ENCODE measurements at places on chromosomes 7 and 10. TPM values are rescaled to one million over a fixed set of nuclear protein-coding genes. Genes with fewer than 3 reads are reported as not detected.

- no peak for DNase-seq
Measured at GRCh38 chr7:124059375-124059774, 26.5 kb upstream of the TMEM229A start.

DNA sequence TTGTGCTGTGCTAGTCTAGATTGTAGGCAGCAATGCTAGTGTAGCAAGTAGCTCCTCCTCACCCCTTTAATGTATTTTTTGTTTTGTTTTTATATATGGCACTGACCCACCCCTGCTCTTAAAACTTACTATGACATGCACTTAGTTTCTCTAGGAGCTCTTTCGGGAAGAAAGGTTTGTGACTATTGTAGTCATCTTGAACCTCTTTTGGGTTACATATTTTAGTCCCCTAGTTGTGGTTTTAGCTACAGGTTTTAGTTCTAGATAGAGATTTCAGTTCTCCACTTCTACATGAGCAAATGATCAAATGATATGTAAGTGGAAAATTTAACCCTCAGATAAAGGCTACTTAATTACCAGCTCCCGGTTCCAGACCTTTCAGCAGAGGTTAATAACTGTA is 14.9 kb downstream of the MINPP1 start:
- no peak for DNase-seq

DNA sequence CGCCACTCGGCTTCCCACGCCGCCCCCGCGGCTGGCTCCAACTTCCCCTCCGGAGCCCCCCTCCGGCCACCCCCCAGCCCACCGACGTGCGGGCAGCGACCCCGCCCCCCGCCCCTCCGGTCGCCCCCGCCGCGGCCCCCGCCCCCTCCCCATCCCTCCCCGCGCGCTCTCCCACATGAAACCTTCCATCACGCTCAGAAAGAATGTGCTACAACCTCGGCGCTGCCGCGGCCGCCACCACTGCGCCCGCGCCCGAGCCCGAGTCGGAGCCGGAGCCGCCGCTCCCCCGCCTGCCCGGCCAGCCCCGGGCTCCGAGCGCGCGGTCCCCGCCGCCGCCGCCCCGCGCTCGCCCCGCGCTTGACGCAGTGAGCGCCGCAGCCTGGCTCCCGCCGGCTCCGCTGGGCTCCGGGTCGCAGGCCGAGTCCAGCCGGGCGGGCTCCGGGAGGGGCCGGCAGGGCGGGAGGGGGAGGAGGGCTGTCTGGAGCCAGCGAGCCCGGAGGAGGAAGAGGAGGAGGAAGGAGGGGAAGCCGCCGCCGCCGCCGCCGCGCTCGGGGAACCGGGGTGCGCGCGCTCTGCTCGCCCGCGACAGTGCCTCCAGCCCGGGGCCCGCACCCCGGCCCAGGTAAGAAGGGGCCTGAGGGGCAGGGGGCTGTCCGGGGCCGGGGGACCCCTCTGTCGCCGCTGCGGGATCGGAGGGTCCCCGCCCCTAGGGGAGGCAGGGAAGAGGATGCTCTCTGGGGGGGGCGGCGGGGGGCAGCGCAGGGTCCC is 4.3 kb upstream of the ELFN1 start:
- no peak for DNase-seq

Gene FKBP6
- not detected for total RNA-seq

DNA sequence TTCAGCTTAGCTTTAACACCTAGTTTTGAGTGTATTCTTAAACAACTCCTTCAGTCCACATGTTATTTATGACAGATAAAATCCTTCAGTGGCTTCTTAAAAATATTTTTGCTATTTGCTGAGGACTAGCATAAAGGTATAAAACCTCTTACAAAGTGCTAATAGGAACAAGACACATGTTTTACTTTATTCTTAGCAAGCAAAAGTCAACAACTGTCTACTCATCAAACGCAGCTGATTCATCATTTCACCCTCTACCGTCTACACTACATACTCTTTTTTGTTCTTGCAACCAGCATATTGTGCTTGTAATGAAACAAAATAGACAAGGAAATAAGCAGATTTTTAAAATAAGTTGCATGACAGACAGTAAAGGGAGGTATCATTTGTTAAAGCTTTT is 319.7 kb downstream of the SNX13 start:
- no peak for DNase-seq

Gene CDHR3
- total RNA-seq = 18.4 TPM

DNA sequence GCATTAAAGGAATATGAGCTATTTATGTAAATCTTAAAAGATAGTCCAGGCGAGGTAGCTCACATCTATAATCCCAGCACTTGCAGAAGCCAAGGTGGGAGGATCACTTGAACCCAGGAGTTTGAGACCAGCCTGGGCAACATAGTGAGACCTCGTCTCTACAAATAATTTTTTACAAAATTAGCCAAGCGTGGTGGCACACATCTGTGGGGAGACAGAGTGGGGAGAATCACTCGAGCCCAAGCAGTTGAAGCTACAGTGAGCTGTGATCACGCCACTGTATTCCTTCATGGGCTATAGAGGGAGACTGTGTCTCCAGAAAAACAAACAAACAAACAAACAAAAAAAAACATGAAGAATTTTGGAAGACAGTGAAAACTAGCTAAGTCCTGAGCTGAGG is 28.4 kb downstream of the HERC4 start:
- DNase-seq = no peak

DNA sequence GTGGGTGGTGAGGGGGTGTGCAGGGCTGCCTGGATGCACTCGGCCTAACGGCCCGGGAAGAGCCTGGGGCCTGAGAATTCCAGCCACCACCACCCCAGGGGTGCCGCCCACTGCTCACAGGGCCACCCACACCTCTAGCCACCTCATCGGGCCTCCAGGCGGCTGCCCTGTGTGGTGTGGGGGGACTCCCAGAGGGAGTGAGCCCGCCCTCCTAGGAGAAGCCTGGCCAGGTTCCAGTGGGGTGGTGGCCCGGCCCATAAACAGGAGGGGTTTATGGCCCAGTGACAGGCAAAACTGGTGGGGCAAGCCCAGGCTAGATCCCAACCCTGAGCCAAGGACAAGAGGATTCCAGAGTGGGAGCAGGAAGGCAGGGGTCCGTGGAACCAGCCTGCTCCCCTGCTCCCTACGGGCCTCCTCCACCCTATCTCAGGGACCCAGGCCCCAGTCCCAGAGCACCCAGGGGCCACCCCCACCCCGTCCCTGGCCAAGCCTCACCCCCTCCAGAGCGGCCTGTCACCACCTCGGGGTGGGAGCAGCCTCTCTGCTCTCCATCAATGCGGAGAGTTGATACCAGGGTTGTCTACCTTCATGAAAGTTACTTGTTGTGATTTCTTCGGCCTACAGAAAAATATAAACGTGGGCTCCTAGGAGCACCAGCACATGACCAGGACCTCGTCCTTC is 20.2 kb upstream of the PDGFA start:
- DNase-seq = peak; percentile 95

Gene PDE1C
- total RNA-seq = 4.8 TPM

Gene FAM25G
- total RNA-seq = 4.3 TPM

DNA sequence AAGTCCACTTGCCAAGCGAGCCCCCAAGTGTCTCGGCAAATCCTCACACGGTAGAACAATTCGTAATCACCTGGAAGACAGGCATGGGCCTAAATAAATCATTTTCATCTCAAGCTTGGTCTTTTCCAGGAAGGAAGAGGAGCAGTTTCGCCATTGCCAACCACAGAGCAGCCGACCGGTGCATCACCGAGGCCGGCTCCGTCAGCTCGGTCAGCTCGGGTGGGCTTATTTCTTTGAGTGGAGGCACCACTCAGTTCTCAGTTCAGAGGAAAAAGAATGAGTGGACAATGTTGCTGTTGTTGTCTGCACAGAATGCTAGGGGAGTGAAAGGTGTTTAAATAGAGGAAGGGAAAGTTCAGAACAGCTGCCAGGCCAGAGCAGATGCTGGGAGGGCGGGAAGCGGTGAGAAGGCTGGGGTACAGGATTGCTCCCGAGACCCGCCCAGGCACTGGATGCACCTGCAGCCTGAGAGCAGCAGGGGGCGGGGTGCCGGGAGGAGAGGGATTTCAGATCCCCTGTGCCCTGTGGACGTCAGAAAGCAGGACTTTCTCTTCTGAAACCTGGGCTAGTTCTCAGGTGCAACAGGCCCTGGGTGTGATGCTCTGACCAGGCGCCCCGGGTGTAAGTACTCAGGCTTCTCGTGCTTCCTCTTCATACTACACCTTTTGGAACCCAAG is 17.7 kb upstream of the IGFBP3 start:
- no peak for DNase-seq

GRCh38 chr10:7561216-7561893 is 105.4 kb downstream of the ITIH5 start:
- DNase-seq = no peak

DNA sequence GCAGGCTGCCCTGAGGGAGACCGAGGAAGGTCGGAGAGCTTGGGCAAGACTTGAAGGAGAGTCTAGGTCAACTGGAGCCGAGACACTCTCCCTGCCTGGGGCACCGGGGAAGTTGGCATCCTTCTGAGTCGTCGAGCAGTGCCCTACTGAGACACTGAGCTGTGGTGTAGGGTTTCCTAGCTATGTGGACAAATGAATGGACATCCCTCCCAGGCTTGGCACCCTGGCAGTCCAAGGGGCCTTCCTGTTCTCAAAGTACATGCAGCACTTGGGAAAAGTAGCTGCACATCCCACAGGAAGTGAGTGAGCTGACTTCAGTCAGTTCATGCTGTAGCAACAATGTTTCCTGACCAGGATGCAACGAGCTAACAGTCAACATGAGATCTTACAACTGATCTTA is 57.2 kb upstream of the INPP5A start:
- DNase-seq = no peak

DNA sequence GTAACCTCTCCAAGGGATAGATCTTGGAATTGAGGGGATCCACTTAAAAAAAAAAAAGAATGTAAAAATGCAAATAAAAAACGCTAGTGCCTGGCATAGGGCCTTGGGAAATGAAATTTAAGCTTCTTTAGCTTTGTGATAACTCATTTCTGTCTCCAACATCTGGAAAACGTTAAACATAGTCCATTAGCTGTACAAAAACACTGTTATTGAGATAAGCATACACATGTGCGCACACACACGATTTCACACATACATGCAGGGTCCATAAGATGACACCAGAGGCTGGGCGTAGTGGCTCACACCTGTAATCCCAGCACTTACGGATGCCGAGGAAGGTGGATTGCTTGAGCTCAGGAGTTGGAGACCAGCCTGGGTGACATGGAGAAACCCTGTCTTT is 13.7 kb upstream of the CUL2 start:
- DNase-seq = no peak

GRCh38 chr7:45596665-45597095 is 22.5 kb downstream of the ADCY1 start:
- DNase-seq = no peak

Gene HOXA9
- 25.0 TPM for total RNA-seq

- DNase-seq = no peak
Measured at GRCh38 chr7:151174246-151175046, 7.0 kb upstream of the GBX1 start.

- no peak for DNase-seq
Measured at GRCh38 chr10:63005246-63005645, 127.9 kb upstream of the NRBF2 start.

- no peak for DNase-seq
Measured at GRCh38 chr10:1074748-1075308, 18.6 kb downstream of the WDR37 start.

Gene SFTPA1
- total RNA-seq = 1.0 TPM

GRCh38 chr10:110615057-110615747 is 28.9 kb upstream of the RBM20 start:
- no peak for DNase-seq

Gene OR2A7
- total RNA-seq = 46.2 TPM

Gene TSPAN33
- total RNA-seq = 10.0 TPM

DNA sequence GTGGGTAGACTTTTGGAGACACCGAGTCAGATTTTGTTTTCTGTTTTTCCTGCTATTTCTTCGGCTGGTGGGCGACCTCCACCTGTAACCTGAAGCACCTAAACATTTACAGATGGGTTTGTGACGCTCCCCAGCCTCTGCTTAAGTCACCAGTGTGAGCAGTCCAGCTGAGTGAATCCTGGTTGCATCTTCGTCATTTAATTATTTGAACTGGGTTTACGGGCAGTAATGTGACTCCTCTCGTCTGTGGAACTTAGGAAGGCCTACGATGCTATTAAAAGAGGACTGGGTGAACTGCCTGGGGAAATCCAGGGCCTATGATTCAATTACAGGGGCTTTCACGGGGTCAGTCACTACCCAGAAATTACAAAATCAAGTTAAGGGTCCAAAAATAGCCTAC is 52.5 kb downstream of the WNT2 start:
- DNase-seq = no peak

Gene AGK
- 16.7 TPM for total RNA-seq

GRCh38 chr10:114172216-114172615 is 1.8 kb downstream of the CCDC186 start:
- no peak for DNase-seq

- no peak for DNase-seq
Measured at GRCh38 chr7:149223176-149223575, 16.3 kb upstream of the ZNF212 start.

Gene IKZF1
- total RNA-seq = 7.8 TPM

DNA sequence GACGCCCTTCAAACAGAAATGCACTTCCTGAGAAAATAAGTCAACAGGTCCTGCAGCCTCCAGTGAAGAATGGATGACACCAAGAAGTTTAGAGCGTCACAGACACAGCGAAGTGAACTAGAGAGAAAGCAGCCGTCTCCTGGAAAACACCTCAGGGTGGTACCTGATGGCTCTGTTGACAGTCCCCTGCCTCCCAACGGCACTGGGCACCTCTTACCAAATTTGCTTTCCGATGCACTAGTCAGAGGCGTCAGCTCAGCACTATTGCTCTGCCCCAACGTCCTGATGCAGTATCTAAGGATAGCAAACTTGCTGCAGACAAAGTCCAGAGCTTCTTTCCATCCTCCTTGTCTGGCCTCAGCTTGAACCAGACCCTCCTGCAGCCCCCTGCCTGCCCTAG is 38.3 kb downstream of the SFMBT2 start:
- no peak for DNase-seq

DNA sequence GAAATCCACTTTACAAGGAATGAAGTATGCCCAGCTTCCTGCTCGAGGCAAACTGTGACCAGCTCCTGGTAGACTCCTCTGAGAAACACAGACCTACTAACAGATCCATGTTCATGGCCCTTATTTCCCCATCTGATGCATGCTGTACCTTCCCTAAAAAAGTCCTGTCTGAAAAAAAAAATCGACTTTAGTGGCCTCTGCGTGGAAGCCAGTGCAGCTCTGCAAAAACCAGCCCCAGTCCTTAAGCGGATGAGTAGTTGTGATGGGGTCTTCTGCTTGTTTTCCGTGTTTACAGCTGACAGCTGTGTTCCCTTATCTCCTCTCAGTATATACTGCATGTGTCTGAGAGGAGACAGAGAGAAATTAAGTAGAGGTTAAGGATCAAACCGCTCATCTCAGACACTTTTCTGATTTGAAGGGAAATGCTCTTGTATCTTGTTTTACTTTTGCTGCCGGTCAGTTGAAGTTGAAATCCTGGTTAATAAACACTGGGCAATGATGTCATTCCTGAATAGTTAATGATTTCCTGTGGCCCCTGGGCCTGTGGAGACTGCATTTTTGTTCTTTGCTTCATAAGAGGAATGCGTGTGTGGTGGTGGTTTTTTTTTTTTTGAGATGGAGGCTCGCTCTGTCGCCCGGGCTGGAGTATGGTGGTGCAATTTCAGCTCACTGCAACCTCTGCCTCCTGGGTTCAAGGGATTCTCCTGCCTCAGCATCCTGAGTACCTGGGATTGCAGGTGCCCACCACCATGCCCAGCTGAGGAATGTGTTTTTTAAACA is 67.6 kb downstream of the DOCK1 start:
- no peak for DNase-seq

Measured in mucosa of descending colon (tissue), 3 donors.